ENCODE measurements at places on chromosomes 3 and 15.
A peak's percentile ranks its signal among the peaks of the same experiment; 100 is the strongest.

DNA sequence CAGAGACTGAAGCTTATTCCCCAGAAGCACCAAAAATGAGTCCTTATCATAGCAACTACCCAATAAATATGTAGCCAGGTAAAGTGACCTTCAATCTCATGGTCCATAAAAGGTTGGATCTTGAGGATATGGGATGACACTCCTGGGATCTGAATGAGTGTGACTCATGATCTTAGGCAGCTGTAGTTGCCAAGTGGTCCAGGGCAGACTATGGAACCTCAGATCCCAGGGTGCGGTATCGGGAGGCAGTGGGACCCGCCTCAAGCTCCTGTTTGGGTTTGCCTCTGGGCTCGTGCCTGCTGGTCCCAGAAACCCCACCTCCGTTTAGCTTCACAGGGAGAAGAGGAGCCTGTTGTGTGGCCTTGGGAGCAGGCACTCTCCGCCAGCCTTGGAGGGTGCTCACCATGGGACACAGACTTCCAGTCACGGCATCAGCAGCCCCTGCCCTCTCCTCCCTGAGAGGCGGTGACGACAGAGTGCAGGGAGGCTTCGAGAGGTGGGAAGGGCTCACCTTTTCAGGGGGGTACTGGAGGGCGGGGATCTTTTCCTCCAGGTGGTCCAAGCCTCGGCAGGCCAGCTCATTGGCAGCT lies 8.1 kb downstream of the PLIN1 start:
- DNase-seq: no peak

DNA sequence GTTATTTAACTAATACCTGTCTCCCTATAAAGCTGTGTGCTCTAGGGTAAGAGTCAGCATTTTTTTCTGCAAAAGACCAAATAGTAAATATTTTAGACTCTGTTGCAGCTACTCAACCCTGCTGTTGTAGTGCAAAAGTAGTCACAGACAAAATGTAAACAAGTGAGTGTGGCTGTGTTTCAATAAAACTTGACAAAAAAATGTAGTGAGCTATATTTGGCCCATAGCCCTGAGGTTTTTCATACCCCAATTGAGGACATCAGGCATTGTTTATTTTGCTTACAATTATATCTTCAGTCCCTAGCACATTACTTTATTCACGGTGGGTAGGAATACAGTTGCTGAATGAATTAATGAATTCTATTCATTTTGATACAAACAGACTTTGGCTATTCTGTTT lies 58.7 kb upstream of the TBC1D5 start:
- no peak for DNase-seq

DNA sequence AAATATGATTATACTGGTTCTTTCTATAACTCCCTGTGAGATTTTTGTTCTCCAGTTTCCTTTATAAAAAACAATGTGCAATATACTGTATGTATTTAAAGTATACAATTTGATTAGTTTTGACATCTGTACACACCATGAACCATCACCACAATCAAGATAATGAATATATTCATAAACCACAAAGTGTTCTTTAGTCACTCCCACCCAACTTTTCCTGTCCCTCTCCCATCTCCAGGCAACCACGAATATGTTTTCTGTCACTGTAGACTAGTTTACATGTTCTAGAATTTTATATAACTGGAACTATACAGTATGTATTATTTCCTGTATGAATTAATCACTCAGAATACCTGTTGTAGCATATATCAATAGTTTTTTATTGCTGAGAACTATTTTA lies 177.0 kb upstream of the MBNL1 start:
- no peak for DNase-seq

GRCh38 chr15:74414603-74415338 lies 19.0 kb downstream of the SEMA7A start:
- DNase-seq: no peak

DNA sequence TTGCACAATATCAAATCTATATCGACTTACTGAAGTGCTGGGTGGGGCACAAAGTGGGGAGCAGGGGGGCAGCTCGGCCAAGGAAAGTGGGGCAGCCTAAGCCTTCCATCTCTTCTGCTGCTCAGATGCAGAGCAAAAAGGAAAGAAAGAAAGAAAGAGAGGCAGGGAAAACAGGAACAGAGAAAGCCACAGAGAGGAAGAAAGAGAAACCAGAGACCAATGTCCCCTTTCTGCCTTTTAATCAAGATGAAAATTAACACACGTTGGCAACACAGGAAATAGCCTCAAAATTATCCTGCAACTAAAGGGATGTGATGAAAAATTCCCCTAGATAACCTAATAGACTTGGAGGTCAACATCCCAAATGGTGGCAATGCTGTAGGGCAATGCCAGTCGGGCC lies 72.2 kb upstream of the RAD18 start:
- DNase-seq: no peak

GRCh38 chr3:86996261-86996955 lies 5.5 kb upstream of the VGLL3 start:
- DNase-seq: peak; percentile 69

- no peak for DNase-seq
Observed at GRCh38 chr3:10339376-10339955, 18.6 kb upstream of the SEC13 start.

DNA sequence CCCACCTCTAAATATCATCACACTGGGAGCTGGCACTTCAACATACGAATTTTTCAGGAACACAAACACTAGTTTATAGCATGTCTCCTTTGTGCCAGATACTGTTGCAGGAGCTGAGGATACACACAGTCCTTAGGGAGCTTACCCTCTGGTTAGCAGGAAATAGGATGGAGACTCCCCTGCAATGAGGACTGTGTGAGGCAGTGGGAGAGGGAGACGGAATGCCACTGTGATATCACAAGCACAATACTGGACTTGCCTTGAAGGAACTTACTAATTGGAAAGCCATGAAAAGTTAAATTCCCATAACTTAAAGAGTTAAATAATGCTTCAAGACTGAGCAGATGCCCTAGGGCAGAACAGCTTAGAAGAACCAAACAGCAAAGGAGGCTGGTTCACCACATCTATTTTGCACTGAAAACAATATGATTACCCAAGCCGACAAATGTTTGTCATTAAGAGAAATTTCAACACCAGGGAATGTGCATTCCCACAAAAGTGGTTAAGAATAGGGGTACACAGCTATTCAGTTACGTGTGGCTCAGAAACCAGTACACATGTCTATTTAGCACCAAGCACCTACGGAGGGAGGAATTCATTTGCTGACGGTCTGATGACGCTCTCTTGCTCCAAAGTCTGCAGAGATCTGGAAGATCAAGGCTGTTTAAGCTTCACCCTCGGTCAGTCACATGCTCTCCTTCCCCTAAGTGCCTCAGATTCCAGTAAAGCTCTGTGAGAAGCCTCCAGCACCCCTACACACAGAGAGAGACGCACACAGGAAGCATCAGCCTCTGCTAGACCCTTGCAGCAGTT lies 5.2 kb downstream of the TBC1D2B start:
- peak; percentile 93 for DNase-seq

- no peak for DNase-seq
Observed at GRCh38 chr3:63029326-63029725, 154.1 kb upstream of the CADPS start.

DNA sequence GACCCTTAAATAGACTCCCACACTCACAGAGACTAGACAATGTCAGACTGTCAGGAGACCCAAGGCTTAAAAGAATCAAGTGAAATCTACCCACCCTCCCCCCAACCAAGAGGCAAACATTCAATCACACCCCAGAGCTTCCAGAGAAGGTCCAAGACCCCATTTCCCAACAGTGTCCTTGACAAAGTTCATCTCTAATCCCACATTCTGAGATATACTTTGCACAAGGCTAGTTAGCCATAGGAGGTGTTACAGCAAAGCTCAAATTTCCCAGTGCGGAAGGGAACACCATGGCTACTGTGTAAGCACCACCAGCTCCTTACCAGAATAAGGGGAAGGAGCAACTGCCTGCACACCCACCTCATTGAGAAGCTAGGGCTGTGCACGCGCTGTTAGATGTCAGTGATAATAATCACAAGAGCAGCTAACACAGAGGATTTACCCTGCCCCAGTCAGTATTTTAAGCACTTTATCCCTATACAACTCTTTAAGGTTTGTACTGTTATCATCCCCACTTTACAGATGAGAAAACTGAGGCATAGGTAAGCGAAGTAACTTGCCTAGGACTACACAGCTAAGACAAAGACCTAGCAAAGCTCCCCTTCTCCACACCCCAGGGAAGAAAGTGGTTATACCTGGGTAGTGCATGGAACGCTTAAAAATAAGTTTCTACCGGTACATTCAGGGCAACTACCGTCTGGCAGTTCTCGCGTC lies 17.3 kb downstream of the SPATA12 start:
- DNase-seq: no peak

- no peak for DNase-seq
Observed at GRCh38 chr15:71571641-71572040, 238.7 kb upstream of the NR2E3 start.

GRCh38 chr3:181718987-181719911 lies 7.5 kb downstream of the SOX2 start:
- no peak for DNase-seq

DNA sequence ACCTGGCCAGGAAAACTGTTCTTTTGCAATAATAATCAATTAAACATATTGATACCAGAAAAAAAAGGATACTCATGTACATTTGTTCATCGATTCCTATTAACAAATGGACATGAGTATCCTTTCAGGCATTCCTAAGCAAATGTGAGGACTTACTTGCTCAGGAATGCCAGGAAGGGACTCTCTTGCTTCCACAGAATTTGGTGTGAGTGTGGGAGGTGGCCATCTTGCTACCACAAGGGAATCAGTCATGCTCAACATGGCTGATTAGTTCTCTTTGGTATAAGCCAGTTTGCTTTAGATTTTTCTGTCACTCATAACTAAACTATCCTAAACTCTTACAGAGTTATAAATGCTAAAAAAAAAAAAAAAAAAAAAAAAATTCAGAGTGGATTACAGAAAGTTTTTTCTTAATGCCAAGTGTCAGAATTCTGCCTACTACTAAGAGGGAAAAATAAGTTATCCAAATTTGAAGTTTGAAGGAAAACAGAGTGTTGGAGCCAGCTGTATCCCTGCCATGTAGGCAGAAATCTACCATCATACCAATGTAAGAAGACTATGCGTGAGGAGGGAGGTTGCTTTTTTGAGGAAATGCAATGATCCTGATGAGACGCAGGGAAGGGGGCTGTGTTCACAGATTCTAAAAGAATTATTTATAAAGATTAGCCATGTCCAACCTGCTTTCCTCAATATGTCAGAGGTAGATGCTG lies 98.7 kb downstream of the PLD1 start:
- DNase-seq: peak; percentile 34

GRCh38 chr3:98326945-98327344 lies 26.7 kb upstream of the OR5K4 start:
- DNase-seq: no peak

- no peak for DNase-seq
Observed at GRCh38 chr3:51679777-51680176, 8.7 kb downstream of the TEX264 start.

- peak; percentile 45 for DNase-seq
Observed at GRCh38 chr3:182787302-182788036, 5.8 kb upstream of the ATP11B start.

GRCh38 chr15:74376226-74376625 lies 8.8 kb upstream of the CYP11A1 start:
- no peak for DNase-seq

- peak; percentile 51 for DNase-seq
Observed at GRCh38 chr15:90839187-90840071, 29.0 kb upstream of the FURIN start.

- DNase-seq: no peak
Observed at GRCh38 chr15:31483986-31484951, 157.6 kb downstream of the KLF13 start.

DNA sequence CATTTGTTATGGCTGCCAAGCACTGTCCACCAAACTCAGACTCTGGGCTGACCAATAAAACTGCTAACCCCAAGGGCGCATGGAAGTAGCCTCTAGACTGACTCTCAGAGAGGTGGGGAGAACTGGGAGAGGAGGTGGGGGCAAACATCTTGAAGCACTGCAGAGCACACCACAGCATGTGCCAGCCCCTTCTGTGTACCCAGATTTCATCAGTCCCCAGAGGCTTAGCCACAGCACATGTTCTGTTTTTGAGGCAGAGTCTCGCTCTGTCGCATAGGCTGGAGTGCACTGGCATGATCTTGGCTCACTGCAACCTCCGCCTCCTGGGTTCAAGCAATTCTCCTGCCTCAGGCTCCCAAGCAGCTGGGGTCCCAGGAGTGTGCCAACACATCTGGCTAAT lies 119.5 kb upstream of the SPATA12 start:
- DNase-seq: no peak

DNA sequence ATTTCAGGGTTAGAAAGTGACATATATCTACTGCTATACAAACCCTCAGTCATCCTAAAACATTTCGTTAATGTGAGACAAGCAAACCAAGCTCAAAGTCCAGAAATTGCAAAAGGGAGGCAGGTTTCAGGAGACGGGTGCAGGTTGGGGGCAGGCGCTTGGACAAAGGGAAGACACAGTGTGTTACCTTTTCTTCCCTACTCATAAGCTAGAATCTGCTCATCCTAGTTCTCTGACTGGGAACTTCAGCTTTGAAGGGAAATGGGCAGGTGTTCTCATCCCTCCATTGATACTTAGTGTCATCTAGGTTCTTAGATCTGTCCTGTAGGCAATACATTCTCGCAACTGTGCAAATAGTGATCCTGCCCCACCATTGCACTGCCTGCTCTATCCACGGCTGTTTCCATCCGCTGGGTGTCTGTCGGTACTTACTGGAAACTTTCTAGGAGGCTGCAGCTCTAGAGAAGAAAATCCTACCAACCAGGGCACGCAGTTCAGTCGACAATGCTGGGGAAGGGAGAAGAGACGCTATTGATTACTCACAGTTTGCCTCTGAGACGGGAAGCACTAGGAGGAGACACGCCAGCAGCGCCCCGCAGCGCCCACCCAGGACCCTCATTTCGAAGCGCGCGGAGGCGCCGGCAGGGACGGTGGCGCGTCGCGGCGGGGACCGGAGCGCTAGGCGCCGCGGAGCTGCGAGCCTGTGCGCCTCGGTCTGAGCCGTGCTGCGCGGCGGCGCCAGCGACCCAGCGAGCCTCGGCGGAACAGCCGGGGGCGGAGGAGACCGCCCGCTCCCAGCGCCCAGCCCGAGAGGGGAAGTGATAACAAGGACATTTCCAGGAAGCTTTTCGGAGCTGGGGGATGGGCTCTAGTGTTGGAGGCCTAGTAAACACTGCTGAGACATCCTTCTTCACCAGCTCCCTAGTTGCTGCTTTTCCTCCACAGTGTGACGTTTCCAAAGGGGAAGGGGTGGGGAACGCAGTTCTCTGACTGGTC lies at the start of gene PROS1:
Gene PROS1 (minus strand): TSS at position 766 of the 996 bp plus-strand sequence. CDS start 147 bp downstream, at position 619.
- peak; percentile 93 for DNase-seq

GRCh38 chr3:73600293-73600938 lies 24.3 kb downstream of the PDZRN3 start:
- DNase-seq: peak; percentile 97

GRCh38 chr15:72060687-72061250 lies 57.2 kb downstream of the MYO9A start:
- DNase-seq: no peak

- no peak for DNase-seq
Observed at GRCh38 chr15:67093504-67093862, 28.1 kb downstream of the SMAD3 start.
